ENCODE measurements at places on chromosomes 5 and 9. TPM values are rescaled to one million over a fixed set of nuclear protein-coding genes. Genes with fewer than 3 reads are reported as not detected.

ZNF658 gene
- 1.6 TPM for total RNA-seq

PCDHGC4 gene
- under 0.01 TPM for total RNA-seq

AK8 gene
- total RNA-seq, result 1.4 TPM

TBC1D2 gene
- 5.3 TPM for total RNA-seq

IL7R gene
- 4.2 TPM for total RNA-seq

OR1J2 gene
- not detected for total RNA-seq

Data from cardiac atrium fibroblast (primary cell).